ENCODE measurements at places on chromosomes 11 and 22.

- no peak for DNase-seq
Measured at GRCh38 chr11:89347071-89347470, 144.1 kb downstream of the NOX4 start.

DNA sequence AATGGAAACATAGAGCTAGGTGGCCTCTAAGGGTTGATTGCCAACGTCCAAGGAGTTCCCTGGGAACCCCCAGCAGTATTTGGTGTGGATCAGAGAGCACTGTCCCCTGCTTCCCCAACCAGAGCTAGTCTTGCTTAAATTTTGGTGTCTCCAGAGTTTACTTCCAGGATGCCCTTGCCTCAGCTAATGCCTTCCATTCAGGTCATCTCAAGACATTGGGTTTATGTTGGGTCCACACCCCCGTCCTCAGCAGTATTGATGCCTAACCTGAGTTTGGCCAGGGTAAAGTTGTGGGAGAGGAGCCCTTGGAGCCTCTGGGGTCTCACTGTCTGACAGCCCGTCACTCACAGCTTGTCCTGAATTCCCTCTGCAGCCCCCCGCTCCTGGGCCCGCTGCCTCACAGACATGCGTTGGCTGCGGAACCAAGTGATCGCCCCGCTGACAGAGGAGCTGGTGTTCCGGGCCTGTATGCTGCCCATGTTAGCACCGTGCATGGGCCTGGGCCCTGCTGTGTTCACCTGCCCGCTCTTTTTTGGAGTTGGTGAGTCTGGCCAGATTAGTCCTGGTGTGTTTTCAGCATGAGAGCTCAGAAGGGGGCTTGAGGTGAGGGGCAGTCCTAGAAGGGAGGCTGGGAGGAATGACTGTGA lies 1.4 kb downstream of the RCE1 start:
- DNase-seq = no peak

- no peak for DNase-seq
Measured at GRCh38 chr11:13962198-13962561, 343 bp upstream of the SPON1 start.

- DNase-seq = no peak
Measured at GRCh38 chr11:10524471-10524870, 16.5 kb downstream of the RNF141 start.

DNA sequence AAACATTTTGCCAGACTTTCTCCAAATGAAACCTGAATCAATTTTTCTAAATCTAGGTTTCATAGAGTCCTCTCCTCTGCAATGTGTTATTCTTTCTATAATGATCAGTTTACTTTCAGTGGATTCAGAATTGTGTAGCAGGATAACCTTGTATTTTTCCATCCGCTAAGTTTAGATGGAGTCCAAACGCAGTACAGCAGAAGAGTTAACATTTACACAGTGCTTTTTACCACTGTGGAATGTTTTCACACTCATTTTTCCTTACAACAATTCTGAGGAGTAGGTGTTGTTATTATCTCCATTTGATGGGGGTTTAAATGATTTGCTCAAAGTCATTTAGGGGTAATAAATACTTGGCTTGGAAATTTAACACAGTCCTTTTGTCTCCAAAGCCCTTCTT lies 9.6 kb downstream of the RAG1 start:
- DNase-seq = no peak

DNA sequence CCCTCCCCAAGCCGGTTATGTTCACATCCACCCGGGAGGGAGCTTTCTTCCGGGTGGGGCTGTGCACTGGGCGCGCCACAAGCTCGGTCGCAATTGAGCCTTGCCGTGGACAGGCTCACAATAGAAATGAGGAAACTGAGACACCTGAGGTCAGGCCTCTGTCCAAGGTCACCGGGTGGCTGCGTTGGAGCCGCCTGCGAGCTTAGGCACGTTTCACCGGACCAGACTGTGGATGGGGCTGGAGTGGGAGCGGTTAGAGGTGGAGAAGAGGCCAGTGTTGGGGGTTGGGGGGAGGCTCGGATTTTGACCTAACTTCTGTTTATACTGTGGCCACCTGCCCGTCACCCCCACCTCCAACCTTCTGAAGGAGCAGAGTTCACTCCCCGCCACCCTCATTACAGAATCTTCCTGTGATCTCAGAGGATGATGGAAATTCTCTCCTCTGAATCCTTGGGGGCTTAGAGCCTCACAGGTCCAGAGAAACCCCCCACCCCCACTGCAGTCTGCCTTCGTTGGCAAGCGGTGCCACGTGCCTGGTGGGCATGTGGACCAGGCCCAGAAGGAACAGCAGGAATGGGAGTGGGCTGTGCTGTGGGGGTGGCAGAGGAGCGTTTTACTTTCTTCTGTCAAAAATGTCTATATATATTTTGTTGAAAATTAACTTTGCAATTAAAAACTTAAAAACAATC lies 631 bp upstream of the NPTXR start:
- no peak for DNase-seq

DNA sequence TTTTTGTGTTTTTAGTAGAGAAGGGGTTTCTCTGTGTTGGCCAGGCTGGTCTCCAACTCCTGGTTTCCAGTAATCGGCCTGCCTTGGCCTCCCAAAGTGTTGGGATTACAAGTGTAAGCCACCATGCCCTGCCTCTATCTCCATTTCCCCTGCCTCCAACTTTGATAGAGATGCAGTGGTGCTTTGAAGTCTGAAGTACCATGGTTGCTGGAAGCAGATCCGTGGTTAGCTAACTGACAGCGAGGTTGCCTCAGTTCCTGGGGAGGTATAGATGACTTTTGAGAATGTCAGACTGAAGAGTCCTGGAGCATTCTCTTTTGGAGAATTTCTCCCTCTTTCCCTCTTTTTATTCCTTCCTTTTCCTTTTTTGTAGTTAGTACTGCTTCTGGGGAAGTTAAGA lies 111.5 kb upstream of the RRM1 start:
- no peak for DNase-seq

DNA sequence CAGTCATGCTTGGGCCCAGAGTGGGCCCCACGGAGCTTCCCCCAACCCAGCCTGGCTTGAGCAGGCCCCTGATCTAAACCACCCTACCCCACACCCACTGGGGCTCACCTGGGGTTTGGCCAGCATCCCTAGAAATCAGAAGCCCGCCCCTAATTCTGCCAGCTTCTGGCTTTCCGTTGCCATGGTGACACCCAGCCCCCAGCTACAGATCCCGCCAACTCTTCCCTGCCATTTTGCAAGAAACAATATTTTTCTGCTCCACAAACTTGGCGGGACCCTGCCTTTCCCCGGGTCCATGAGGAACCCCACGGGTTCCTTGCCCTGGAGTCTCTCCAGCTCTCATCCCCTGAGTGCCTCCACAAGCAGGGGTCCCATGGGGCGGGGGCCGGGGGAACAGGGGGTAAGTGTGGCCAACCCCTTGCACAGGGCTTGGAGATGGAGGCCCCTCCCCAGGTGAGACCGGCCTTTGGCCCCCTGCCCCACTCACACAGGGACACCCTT lies 90.0 kb downstream of the CDKN1C start:
- DNase-seq = no peak

GRCh38 chr11:77672264-77672663 lies 34.7 kb upstream of the CLNS1A start:
- no peak for DNase-seq

- DNase-seq = no peak
Measured at GRCh38 chr11:17343907-17344306, 7.7 kb upstream of the NCR3LG1 start.

DNA sequence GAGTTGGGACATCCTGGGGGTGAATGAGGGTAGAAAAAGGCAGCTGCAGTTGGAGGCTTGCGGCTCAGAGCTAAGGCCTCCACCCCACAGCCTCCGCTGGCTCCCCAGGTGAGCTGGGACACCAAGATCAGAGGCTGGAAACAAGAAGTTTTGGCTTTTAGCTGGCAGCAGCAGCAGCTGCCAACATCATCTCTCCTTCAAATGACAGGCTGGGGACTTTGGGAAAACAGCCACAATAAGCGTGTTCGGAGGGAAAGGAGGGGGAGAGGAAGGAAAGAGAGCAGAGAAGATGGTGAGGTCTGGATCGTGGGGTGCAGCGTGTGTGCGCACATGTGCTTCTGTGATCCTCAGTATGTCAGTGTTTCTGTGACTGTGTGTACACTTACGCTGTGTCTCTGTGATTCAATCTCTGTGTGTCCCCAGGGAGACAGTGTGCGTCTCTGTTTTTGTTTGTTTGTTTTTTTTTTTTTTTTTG lies 62.0 kb upstream of the RASD2 start:
- no peak for DNase-seq

DNA sequence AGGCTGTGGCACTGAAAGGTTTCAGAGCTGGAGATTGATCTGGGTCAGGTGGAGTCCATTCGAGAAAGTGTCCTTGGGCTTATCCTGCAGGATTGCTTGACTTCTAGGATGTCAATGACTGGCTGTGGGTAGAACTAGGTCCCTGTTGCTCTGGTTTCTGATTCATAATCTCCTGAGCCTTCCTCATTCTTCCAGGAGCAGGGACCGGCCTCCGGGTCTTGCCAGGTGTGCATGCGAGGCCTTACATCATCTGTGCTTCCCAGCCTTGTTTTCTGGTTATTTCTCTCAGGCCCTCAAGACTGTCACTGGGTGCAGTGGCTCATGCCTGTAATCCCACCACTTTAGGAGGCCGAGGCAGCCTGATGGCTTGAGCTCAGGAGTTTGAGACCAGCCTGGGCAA lies 33.3 kb upstream of the SORL1-AS1 start:
- no peak for DNase-seq

- DNase-seq = no peak
Measured at GRCh38 chr11:45896422-45896984, 10.6 kb downstream of the FREY1 start.

DNA sequence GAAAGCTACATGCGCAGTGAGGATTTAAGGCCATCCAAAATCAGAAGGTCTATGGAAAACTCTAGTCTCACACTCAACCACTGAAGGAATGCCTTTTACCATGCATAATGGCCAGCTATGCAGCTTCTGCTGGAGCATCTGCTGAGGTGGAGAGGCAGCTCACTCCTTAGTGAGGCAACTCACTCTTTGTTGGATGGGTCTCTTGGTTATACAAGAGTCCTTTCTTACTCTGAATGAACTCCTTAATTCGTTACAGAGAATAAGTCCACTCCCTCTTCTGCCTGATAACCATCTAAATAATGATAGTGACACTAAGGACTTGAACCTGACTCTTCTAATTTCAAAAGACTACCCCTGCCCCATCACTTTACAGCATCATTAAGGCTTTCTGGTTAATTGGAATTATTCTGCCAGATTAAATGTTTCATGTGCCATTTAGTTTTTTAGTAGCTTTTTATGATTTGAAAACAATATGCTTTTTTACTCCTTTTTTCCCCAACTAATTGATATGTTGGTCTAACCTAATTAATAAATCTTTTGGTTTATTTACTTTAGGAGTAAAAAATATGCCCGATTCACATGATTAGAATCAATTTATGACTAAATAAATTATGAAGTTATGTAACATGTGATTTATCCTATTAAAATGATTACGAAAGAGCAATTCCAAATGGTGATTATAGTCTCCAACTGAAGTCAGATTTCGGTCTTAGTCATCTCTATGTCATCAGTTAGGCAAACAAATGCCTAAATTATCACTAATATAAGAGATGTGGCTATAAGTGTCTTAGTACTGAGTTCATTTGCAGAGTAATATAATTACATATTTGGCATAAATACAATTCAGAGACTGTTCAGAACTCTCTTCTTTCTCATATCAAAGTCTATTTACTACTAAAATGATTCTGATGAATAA lies 286.7 kb upstream of the CCDC90B start:
- no peak for DNase-seq

GRCh38 chr11:336659-337198 lies 16.1 kb upstream of the IFITM3 start:
- peak; percentile 24 for DNase-seq

DNA sequence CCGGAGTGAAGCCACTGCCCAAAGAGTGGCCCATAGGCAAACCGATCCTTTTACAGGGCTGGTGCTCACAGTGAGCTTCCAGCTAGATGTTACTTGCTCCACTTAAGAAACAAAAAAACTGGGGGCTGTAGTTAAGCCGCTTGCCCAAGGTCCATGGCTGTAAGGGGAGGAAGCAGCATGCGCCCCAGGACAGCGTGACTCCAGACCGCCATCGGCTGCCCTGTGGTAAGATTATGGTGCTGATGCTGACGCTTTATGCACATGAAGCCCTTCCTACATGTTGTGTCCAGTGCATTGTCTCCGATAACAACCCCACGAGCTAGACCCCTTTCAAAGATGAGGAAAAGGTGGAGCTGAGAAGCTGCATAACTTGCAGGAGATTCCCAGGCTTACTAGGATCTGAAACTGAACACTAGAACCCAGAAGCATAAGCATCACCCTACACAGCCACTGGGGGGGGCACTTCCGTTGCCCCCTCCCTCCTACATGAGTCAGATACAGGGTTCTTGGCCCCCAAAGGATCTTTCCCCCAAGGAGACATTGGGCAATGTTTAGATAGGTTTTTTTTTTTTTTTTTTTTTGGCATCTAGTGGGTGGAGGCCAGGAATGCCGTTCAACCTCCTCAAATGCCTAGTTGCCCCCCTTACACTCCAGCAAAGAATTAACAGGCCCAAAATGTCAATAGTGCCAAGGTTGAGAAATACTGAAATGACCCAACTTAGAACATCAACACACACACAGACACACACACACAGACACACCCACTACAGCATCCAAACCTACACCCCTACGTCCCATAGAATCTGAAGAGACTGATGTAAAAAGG lies 53.9 kb downstream of the MN1 start:
- DNase-seq = no peak

GRCh38 chr11:129710423-129710822 lies 105.2 kb upstream of the TMEM45B start:
- DNase-seq = no peak

- no peak for DNase-seq
Measured at GRCh38 chr11:128522943-128523518, 64.3 kb downstream of the ETS1 start.

DNA sequence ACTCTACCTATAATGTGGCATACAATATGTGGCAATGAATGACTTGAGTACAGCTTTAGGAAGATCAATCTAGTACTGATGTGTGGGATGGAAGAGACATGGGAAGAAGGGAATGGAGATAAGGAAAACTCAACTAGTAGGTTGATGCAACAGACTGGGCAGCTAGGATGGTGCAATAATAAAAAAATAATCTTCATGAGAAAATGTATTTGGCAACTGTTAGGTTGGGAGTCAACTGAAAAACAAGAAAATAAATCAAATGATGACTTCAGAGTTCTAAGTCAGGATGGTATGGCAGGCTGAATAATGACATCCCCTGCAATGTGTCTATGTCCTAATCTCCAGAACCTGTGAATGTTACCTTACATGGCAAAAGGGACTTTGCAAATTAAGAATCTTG lies 236.8 kb upstream of the PITPNB start:
- no peak for DNase-seq

GRCh38 chr11:64503186-64503753 lies 87.8 kb upstream of the SLC22A12 start:
- no peak for DNase-seq

GRCh38 chr11:133940034-133940433 lies 16.7 kb downstream of the IGSF9B start:
- no peak for DNase-seq

DNA sequence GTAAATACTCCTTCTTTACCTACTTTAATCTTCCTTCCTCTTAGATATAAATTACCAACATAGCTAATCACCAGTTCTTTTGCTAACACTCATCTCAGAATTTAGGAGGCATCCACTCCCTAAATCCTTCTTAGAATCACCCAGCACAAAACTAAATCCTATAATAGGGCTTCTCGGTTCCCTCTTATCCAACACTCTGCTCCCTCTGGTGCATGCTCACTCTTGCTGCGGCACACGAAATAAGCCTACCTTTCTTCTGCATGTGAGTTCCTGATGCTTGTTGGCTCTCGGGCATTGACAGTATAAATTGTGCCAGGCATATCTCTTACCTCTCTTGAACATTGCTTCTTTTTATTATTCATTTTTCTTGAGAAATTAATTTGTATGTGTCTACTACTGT lies 61.0 kb downstream of the OR5AK2 start:
- no peak for DNase-seq

- no peak for DNase-seq
Measured at GRCh38 chr11:21949763-21950413, 243.0 kb upstream of the ANO5 start.
